ENCODE measurements at places on chromosomes 4 and X. TPM values are rescaled to one million over a fixed set of nuclear protein-coding genes. Genes with fewer than 3 reads are reported as not detected.

- no peak for DNase-seq
Measured at GRCh38 chr4:96305030-96305429, 465.1 kb downstream of the PDHA2 start.

GRCh38 chrX:72069350-72070160 is 62.2 kb downstream of the RTL5 start:
- no peak for DNase-seq

GRCh38 chr4:149280806-149281205 is 534.8 kb downstream of the IQCM start:
- no peak for DNase-seq

- no peak for DNase-seq
Measured at GRCh38 chr4:8289956-8290700, 20.6 kb downstream of the HTRA3 start.

- no peak for DNase-seq
Measured at GRCh38 chr4:41207291-41207831, 7.0 kb downstream of the APBB2 start.

GDPD2 gene
- not detected for total RNA-seq

GRCh38 chr4:68954126-68954525 is 2.5 kb upstream of the UGT2A3 start:
- DNase-seq, result no peak

GRCh38 chrX:42803320-42803719 is 25.4 kb upstream of the PPP1R2C start:
- DNase-seq, result no peak

XAGE1B gene
- not detected for total RNA-seq

DNA sequence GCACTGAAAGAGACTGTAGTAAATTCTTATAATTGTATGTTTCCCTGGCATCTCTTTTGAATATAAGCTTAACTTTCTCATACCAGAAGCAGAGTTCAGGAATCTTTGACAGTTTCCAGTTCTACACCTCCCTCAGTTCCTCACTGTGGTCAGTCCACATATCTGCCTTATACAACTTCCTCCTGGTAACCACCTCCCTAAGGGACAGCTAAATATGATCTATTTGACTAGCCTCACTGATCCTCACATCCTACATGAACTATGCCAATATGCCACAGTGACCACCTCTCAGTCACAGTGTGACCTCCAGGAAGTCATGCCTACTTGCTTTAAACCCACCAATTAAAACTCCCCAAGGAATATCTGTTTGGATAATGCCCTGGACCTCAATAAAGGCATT is 51.6 kb upstream of the HDAC8 start:
- no peak for DNase-seq

PCSK1N gene
- total RNA-seq, result 0.23 TPM

GRCh38 chrX:29397506-29397905 is 810.3 kb downstream of the IL1RAPL1 start:
- no peak for DNase-seq

CXorf38 gene
- total RNA-seq, result 5.8 TPM

DNA sequence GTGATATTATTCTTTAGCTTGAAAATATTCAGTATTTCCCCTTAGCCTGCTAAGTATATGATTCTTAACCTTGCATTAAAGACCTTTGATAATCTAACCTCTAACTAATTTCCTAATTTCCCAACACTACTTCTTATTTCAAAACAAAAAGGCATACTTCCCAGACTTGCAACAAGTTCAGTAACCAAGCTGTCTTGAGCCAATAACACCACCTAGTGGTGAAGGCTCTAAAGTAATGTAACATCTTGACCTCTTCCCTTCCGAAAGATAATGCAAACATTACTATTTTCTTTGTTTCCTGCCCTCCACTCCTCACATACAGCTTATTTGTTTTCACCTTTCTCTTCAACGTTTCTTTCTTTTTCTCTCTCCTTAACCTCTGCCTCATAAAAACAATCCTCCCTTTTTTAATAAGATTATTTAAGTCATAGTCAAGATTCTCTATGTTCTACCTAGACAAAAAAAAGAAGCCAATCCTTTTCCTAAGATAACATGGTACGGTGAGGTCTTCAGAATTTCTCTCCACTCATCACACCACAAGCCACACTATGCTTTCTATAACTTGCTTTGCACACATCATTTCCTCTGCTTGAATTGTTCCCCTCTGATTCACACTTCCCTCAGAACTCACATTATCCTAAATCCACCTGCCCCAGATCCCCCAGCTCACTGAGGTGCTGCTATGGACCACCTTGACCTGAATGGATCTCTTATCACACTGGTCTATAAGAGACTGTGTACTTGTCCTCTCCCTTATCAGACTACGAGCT is 3.5 kb downstream of the FAT1 start:
- DNase-seq, result no peak

DNA sequence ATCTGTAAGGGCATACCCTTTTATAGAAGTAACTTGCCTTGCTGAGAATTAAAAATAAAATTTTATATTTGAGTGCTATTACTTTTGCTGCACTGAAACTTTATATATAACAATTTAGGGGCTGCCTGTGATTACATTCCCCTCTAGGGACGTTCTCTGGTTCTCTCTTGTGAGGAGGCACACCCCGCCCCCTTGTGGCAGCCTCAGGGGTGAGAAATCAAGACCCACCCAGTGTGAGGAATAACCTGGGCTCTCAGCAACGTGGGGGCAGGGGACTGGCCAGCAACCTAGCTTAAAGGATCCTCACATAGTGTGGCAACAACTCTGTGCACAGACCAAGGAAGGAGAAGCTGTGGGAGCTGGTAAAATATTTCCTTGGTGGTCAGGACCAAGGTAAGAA is 43.7 kb downstream of the MAGEA9 start:
- no peak for DNase-seq

- DNase-seq, result no peak
Measured at GRCh38 chr4:22030307-22030706, 81.7 kb upstream of the KCNIP4 start.

ASB12 gene
- total RNA-seq, result not detected

DNA sequence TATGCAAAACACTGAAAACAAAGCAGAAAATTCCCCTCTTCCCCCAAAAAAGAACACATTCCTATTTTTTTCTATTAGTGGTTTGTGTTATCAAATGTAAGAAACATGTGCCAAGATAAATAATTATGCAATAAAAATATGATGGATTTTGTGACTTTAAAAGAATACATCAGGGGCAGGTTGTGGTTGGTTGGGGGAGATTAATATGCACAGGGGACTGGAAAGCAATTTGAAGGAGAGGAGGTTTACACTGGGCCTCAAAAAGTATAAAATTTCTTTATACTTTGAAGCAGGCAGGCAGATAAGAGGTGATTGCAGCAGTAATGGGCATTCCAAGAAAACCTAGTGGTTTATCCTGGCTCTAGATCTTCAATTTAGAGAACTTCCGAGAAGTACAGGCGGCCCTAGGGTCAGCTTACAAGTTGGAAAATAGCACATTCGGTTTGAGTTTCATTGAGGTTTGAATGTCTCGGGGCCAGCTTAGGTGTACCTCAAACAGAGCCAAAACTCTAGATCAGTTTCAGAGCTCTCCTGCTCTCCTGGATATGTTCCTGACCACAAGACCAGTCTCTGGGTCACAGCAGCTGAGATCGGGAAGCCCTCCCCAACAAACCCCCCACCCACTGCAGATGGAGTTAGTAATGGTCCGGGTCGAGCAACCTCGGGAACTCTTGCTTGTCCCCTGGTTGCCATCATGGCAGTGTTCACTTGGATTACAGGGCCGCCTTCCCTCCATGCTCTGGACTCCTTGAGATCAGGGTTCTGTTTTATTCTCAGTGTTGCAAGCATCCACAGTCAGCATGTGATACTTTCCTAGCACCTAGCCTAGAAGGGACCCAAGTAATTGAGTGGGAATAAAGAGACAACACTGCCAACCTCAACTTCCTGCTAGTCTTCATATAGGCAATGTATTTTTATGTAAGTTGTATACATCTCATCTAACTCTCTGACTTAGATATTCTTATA is 112.1 kb upstream of the DDIT4L start:
- no peak for DNase-seq

- no peak for DNase-seq
Measured at GRCh38 chr4:5785806-5786680, 75.0 kb downstream of the EVC start.

- DNase-seq, result no peak
Measured at GRCh38 chr4:5865896-5866599, 26.8 kb downstream of the CRMP1 start.

DNA sequence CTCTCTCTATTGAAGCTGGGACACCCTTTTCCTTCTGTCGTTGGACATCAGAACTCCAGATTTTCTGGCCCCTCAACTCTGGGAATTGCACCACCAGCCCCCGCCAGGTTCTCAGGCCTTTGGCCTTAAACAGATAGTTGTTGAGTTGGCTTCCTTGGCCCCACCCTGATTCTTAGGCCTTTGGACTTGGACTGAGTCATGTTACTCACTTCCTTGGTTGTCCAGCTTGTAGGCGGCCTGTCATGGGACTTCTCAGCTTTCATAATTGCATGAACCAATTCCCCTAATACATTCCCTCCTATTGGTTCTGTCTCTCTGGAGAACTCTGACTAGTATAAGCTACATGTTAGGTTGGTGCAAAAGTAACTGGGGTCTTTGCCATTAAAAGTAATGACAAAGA is 195.7 kb downstream of the GPAT3 start:
- DNase-seq, result no peak

FGFR3 gene
- total RNA-seq, result 48.5 TPM

ADH6 gene
- total RNA-seq, result 144 TPM

CCDC120 gene
- total RNA-seq, result 4.7 TPM

TMEM31 gene
- not detected for total RNA-seq

DNA sequence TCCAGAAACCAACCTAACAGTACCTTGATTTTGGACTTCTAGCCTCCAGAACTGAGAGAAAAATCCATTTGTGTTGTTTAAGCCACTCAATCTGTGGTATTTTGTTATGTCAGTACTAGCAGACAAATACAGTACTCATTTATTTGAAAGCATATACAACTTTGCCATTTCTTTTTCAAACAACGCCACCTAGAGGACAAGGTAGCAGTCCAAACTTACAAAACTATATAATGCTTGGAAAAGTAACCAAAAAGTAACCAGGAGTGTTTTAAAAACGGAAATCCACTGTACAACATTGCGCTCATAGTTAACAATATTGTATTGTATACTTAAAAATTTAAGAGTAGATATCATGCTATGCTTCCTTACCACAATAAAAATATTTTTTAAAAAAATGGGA is 37.0 kb upstream of the FGF13 start:
- no peak for DNase-seq

CT55 gene
- total RNA-seq, result not detected

GRCh38 chr4:12270546-12270945 is 841.9 kb upstream of the HS3ST1 start:
- no peak for DNase-seq

NIPAL1 gene
- total RNA-seq, result 11.6 TPM

- no peak for DNase-seq
Measured at GRCh38 chrX:111687305-111687704, 6.3 kb downstream of the ALG13 start.

DNA sequence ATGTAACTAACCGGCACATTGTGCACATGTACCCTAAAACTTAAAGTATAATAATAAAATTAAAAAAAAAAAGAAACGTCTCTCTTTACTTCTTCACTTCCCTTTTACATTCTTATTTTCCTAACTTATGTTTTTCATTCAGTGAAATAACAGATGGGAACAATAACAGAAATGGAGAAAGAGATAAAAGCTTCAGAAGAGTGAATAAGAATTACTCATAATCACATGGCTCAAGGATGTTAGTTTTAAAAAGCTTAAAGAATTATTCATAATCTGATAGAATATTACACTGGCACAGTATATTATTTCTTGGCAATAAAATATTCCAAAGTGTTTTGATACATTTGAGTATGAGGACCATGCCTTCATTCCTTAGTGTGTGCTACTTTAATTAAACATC is 175.6 kb downstream of the COL25A1 start:
- no peak for DNase-seq

- DNase-seq, result no peak
Measured at GRCh38 chr4:76581077-76581962, 146.3 kb downstream of the SHROOM3 start.

GRCh38 chrX:1564750-1565683 is 26.4 kb upstream of the AKAP17A start:
- DNase-seq, result peak; percentile 24

TMEM156 gene
- total RNA-seq, result 0.55 TPM

REELD1 gene
- total RNA-seq, result 0.50 TPM

ADAMTS3 gene
- 0.35 TPM for total RNA-seq

NRK gene
- total RNA-seq, result 0.10 TPM

GRCh38 chrX:7330971-7331746 is 183.2 kb upstream of the PUDP start:
- no peak for DNase-seq

- DNase-seq, result no peak
Measured at GRCh38 chr4:178198691-178199090, 756.5 kb upstream of the AGA start.

DNA sequence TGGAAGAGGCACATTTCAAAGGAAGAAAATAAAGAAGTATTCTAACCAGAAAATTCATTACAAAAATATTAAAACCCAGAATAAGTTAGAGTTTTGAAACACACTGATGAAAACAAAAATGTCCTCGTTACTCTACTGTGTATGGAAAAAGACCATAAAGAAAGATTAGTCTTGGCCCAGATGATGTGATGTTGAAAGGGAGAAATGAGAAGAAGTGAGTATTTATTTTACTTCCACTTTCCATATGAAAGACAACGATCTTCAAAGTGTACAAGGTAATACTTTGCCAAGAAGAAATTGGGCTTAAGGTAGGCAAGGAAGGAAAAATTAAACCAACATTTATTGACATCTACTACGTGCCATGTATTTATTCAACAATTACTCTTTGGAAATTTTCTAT is 48.6 kb upstream of the EMCN start:
- no peak for DNase-seq

ETDA gene
- total RNA-seq, result not detected

DNA sequence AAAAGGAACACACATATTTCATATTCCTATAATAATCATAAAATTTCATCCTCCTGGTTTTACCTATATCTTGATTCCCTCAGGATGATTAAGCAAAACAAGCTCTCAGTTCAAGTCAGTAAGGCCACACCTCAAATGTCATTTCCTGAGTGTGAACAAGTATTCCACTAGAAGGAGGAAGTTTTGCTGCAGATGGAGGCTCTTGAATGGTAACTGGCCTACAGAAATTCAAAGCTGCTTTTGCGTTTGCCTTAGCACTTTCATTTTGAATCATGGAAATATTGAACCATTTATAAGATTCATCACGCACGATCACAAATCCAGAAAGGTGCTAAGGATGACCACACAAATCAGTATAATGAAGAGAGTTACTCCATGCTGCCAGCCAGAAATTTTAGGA is 254.4 kb upstream of the CXXC4 start:
- DNase-seq, result no peak

DNA sequence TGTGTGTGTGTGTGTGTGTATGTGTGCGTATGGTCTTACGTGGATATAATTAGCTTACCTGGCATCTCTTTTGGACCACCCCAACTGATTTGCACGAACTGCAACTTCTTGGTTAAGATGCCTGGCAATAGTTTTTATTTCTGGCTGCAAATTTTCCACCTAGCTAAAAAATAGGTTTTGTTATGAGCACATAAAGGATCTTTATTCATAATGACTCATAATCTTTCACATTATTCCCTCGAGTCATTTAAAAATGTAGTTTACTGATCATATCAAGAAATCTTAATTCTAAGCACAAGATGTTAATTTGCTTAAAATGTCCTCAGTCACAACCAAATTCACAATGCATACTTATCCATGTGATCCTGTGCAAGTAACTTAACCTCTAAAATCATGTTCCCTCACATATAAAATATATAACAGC is 1.5 kb downstream of the COX18 start:
- no peak for DNase-seq

Measured in left lobe of liver (tissue), 2 donors.